ENCODE measurements at places on chromosomes 3 and 15.

- no peak for DNase-seq
These were observed 22.3 kb upstream of the BMF start for GRCh38 chr15:40130799-40131502.

GRCh38 chr3:50370594-50370993 lies 11.3 kb upstream of the TMEM115 start:
- DNase-seq: no peak

DNA sequence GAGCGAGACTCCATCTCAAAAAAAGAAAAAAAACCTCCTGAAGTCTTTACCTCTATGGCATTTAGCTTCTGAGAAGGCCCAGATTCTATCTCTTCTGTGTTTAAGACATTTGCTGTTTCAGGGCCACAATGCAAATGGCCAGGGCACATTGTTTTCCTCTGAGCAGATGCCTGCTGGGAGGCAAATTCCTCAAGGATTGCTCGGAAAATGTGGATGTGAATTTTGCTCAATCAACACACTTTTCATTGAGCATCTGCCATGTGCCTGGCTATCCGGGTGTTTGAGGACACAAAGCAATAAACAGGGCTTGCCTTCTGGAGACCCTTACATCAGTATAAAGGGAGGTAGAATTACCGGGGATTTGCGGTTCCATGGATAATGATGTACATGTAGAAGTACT lies 20.0 kb downstream of the TRIM71 start:
- DNase-seq: no peak

- DNase-seq: no peak
These were observed 14.0 kb upstream of the SPINK8 start for GRCh38 chr3:48347500-48347899.

DNA sequence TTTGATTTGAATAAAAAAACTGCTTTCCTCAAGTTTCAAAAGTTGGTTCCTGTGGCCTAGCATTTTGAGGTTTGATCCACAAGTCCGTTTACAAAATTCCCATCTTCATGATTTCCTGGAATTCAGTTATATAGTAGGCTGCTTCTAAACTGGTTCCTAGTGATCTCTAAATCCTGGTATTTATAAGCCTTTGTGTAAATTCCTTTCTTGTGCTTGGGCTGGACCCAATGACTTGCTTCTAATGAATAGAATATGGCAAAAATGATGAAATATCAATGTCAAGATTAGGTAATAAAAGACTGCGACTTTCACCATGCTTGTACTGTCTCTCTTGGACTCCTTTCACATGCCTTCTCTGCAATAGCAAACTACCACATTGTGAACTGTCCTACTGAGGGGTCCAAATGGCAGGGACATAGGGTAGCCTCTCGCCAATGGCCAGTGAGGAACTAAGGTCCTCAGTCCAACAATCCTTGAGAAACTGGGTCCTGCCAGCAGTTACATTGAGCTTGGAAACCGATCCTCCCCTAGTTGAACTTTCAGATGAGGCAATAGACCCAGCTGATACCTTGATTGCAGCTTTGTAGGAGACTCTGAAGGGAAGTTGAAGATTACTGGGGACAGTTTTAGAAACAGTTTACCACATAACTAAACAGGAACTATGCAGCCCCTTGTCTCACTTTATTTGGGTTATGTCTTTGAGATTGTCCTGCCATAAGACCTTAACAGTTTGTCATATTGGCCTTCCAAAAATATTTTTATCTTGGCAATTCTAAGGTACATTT lies 303.9 kb upstream of the TBC1D5 start:
- DNase-seq: no peak

DNA sequence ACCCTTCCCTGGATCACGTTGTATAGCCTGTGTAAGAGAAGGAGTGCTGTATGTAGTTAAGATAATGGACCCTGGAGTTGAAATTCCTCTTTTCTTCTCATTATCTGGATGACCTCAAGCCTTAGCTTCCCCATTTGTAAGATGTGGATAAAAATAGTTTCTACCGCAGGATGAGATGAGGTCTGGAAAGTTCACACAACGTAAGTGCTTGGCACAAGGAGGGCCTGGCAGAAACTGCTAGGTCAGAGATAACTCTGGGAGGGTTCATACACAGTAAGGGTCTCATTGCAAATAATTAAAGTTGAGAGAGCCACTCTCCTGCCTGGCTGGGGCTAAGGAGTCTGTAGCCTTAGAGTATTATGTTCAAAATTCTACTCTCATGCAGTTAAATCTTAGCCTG lies 214.4 kb downstream of the LRTM1 start:
- no peak for DNase-seq

DNA sequence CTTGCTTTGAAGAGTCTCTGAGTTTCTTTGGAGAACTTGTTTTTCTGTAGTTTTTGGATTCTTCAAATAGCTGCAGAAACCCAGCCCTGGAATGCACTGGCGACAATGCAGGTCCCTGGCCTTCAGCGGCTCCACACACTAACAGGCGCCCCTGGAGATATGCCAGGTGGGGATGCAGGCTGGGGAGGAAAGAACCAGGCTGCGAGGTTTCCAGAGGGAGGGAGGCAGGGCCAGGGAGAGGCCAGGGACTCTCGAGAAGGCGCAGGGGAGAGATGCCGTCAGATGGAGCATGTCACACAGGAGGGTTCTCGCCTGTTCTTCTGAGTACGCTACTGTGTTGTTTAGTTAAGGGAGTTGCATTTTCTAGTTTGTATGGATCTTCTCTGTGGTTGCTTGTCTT lies 283.1 kb downstream of the GABRG3 start:
- DNase-seq: no peak

- no peak for DNase-seq
These were observed 65.4 kb downstream of the LIPC start for GRCh38 chr15:58497046-58497785.

- DNase-seq: peak; percentile 11
These were observed 985.7 kb downstream of the TUSC7 start for GRCh38 chr3:117695321-117695720.

GRCh38 chr3:183579967-183580900 lies 24.7 kb upstream of the KLHL6 start:
- DNase-seq: no peak

DNA sequence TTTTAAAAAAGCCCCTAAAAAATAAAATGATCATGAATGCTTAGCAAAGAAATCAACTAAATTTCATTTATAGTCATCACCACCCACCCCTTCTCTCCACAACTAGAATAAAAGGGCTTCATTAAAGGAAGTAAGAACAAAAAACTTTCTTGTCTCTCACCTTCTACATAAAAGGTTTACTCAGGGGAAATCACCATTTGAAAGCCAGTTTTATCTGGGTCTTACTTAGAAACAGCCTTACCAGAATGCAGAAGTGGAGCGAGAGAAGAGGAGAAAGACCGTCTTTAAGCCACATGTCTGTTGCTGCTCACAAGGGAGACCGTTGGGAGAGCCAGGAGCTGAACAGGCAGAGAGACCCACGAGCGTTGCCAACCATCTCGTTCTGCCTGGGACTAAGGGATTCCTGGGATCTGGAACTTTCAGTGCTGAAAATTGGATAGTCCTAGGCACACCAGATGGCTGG lies 350.1 kb upstream of the PROK2 start:
- no peak for DNase-seq

- DNase-seq: peak; percentile 16
These were observed 691.7 kb upstream of the CBLB start for GRCh38 chr3:106560451-106560966.
